ENCODE measurements at places on chromosomes 11 and 22.

GRCh38 chr11:116871248-116871647 is 33.8 kb upstream of the APOA1 start:
- DNase-seq = no peak

DNA sequence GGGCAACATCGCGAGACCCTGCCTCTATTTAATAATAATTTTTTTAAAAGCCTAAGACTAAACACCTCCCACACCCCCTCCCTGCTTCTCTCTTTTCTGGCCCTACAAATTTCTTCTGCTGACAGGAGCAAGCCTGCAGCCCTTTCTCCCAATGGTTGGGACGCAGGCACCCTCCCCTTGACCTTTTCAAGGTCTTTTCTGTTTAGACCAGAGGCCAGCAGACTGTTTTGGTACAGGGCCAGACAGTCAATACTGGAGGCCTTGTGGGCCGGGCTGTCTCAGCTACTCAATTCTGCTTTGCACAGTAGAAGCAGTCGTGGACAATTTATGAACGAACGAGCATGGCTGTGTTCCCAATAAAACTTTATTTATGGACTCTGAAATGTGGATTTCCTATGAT is 92.3 kb downstream of the SCN3B start:
- DNase-seq = no peak

GRCh38 chr11:131601586-131601985 is 231.2 kb downstream of the NTM start:
- DNase-seq = no peak

- no peak for DNase-seq
Observed at GRCh38 chr11:69878927-69879728, 59.9 kb upstream of the FGF3 start.

DNA sequence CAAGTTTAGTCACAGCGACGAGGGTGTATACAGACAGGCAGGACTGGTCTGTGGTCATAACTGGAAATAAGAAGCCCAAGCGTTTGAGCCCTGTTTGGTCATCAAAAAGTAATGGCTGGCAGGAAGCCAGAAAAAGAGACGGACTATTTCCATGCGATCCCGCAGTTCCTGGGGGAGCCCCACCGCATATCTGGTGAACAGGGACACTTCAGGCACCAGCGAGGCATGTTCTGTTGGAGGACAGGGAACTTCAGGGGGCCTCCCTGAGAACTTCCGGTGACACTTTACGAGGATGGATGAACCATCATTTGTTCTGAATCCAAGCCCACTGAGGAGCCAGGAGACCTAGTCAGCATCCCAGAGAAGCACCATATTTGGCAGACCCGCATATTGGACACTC is 29.7 kb upstream of the TRIM29 start:
- no peak for DNase-seq

- no peak for DNase-seq
Observed at GRCh38 chr22:17245341-17245740, 26.1 kb upstream of the ADA2 start.

DNA sequence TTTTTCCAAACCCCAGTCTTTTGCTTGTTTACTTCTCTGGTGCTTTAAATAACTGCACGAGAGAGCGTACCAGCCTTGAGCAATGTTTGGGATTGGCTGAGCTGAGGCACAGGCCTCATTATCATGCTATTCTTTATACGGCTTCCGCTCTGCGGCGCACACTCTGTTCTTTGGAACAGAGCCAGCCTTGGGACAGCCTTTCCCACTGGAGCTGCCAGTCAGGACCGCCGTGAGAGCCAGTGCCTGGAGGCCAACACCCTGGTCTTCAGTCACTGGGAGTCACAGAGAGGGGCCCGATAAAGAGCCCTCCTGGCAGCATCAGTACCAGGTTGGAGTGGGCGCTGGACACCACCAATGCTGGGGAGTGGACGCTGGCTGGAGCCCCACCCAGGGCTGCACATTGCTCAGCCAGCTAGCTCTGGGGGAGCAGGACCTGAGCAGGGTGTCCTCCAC is 125.6 kb downstream of the BCR start:
- no peak for DNase-seq
